Esophagus squamous epithelium (tissue), 5 donors: ENCODE measurements at places on chromosomes 1 and 21.

- no peak for DNase-seq
Measured at GRCh38 chr1:17393230-17393629, 21.2 kb downstream of the PADI6 start.

DNA sequence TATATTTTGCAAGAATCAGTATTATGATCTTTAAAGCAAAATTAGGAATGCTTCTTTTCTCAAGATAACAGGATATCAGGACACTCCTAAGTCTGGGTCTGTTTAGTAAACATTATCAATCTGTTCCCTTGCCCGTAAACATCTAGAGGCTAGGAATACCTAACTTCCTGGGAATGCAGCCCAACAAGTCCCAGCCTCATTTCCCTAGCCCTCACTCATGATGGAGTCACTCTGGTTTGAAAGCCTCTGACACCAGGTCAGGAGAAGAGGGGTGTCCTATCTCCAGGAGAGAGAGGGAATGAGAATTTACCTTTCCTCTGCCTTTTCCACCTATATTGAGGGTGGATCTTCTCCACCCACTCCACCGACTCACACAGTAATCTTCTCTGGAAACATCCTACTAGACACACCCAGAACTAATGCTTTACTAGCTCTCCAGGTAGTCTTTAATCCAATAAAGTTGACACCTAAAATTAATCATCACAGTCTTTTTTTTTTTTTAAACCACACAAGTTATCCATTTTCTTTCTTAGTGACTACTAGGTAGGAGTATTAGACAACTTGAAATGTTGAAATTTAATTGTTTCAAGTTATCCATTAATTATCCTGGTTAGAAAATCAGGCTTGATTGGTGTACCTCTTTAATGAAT is 659.3 kb downstream of the USP25 start:
- no peak for DNase-seq

DNA sequence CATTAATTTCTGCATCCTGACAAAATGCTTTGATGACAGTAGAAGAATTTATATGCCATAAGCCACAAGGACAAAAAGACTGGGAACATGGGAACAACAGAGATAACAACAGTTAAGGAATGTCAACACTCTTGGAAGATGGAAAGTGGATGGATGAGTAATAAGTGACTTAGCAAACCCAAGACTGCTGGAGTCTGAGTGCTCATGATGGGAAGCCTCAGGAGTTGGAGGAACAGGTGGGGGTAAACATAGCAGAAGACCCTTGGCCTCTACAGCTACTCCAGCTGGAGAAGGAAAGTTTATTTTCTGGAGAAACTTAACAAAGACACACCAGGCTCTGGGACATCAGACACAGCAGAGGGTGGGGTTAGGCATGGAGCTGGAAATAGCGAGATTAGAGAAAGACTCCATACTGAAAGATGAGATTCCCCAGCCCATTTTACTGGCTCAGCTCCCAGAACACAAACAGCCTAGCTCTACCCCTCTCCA is 13.6 kb downstream of the G0S2 start:
- no peak for DNase-seq

- no peak for DNase-seq
Measured at GRCh38 chr1:153752571-153753195, 22.5 kb upstream of the SLC27A3 start.

- no peak for DNase-seq
Measured at GRCh38 chr1:169491845-169492281, 6.1 kb upstream of the SLC19A2 start.

DNA sequence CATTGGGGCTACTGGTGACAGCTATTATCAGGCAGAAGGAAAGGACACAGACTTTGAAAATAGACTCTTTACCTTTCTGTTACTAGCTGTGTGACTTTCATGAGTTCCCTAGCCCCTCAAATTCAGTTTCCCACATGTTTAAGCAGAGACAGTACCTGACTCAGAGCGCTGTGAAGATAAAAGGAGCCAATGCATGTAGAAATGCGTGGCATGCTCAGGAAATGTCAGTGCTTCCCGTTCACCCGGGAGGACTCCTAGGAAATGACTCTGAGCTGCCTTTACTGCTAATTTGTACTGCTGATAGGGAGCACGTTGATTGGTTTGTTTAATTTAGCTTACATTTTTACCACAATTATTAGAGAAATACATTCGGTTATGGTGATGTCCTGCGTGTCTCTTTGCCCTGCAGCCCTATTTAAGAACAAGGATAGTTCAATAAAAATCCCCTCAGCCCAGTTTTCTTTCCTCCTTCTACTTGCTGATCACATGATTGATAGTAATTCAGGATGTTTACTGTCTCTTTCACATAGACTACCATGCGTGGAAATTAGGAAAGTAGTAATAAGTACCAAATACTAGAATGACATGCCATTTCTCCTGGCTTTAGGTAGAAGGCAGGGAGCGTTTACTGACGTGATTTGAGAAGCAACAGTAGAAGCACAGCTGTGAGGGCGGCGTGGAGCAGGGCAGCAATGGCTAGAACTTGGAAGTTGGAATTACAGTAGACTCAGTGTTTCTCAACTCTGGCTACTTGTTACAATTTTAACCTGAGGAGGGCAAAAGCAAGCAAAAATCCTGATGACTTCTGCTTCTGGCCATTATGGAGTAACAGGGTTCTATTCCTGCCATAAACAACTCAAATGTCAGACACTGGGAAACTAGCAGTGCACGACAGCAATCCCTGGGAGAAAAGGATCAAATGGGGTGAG is 15.9 kb downstream of the PDIK1L start:
- no peak for DNase-seq

- DNase-seq = no peak
Measured at GRCh38 chr1:208089761-208090370, 154.3 kb downstream of the PLXNA2 start.

DNA sequence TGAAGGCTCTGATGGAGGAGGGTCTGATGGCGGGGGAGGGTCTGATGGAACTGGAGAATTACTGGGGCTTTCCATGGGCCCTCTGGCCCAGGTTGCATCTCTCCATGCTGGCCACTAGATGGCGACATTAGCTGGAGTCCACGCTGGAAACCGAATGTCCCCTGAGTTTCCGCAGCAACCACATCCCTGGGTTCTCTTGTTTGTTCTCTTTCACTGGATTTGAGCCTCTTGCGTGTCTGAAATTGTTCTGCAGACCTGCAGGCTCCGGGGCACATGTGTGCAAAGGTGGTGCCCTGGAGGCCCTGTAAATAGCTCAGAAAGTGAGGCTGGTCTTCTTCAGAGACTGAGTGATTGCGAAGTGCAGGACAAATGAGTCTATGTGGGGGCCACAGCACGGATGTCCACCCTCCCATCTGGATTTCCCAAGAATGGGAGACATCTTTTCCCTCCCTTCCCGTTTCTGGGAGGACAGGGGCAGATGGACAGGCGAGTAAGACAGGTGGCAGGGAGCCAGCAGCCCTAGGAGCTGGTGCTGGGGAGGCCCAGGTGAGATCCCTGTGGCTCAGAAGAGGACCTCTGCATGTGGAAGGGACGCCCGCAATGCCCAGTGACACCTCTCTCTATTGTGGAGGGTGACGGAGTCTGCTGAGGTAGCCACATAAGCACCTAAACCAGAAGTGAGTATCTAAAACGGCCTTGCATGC is 73.2 kb upstream of the ABCG1 start:
- no peak for DNase-seq

DNA sequence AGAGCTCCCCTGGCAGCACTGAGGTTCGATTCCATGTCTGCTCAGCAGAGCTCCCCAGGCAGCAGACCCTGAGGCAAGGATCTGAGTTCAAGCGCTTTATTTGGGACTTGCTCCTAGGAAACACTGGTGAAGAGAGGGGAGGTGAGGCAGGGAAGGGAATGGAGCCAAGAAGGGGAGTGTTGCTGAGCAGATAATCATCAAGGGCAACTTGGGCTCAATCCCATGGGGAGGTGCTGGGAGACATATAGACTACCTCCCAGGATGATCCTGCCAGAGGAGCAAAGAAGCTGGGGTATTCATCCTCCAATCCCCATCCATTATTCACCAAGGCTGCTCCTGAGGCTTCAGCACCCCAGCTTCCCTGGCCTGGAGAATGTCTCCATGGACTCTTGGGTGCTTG is 47.0 kb downstream of the GRIK3 start:
- DNase-seq = no peak
